Uterine smooth muscle cell (primary cell): ENCODE measurements at places on chromosomes 3 and 15. TPM values are rescaled to one million over a fixed set of nuclear protein-coding genes. Genes with fewer than 3 reads are reported as not detected.

Gene MESP2
- 0.55 and 0.75 TPM in 2 replicates for total RNA-seq

Gene AGBL1
- total RNA-seq: not detected in 2 replicates

Gene KLHL6
- total RNA-seq: under 0.01 TPM in 2 replicates

Gene ECE2
- total RNA-seq: under 0.01 TPM in 1 of 2 replicates, not detected in the other

Gene ETFA
- 113 and 125 TPM in 2 replicates for total RNA-seq

Gene HIGD2B
- not detected in 2 replicates for total RNA-seq

Gene TRAT1
- 0.11 TPM in 1 of 2 replicates, not detected in the other for total RNA-seq

Gene VIPR1
- not detected in 2 replicates for total RNA-seq

Gene MED12L
- total RNA-seq: 0.25 and 0.33 TPM in 2 replicates

Gene ZIC4
- not detected in 2 replicates for total RNA-seq

Gene RAB6B
- 0.22 and 0.37 TPM in 2 replicates for total RNA-seq

Gene EPHA3
- 1.9 and 2.2 TPM in 2 replicates for total RNA-seq

Gene SLC28A2
- not detected in 2 replicates for total RNA-seq

Gene SLC22A13
- 0.22 and 0.25 TPM in 2 replicates for total RNA-seq

Gene ERC2
- total RNA-seq: 0.55 and 0.75 TPM in 2 replicates

Gene SLC24A5
- total RNA-seq: not detected in 2 replicates

Gene GAP43
- 0.50 and 1.5 TPM in 2 replicates for total RNA-seq

Gene RASGRP1
- 0.12 and 0.22 TPM in 2 replicates for total RNA-seq

Gene GABRG3
- total RNA-seq: not detected in 2 replicates

Gene PLSCR2
- total RNA-seq: not detected in 2 replicates

Gene CLEC3B
- 0.25 TPM in 1 of 2 replicates, not detected in the other for total RNA-seq

Gene LXN
- total RNA-seq: 196 and 234 TPM in 2 replicates

Gene GOLGB1
- 57.1 and 94.1 TPM in 2 replicates for total RNA-seq
